ENCODE measurements at places on chromosomes 11 and 22.

DNA sequence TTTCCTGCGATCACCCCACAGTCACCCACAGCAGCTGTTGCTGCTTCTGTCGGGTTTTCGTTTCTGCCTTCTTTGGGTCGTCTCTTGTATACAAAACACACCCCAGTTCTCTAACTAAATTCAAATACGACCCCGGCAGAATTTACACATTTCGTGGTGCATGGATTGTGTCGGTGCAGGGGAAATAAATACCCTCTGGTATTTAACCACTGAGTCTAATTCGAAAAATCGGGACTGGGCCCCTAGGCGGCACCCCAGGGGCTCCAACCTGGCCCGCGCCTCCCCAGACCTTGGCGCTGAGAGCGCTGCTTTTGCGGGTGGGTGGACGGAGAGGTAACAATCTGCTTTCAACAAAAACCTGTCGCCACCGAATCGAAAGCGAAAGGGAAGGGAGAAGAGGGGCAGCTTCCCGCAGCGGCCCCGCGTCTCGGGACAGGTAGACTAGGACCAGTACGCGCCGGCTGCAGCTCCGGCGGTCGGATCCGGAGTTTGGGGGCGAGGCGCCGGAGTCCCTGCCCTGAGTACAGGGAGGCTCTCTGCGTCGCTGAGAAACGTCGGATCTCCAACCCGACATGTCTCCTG is 4.4 kb downstream of the ALX4 start:
- DNase-seq, result no peak

GRCh38 chr11:124887667-124888013 is 10.0 kb downstream of the ROBO4 start:
- DNase-seq, result no peak

DNA sequence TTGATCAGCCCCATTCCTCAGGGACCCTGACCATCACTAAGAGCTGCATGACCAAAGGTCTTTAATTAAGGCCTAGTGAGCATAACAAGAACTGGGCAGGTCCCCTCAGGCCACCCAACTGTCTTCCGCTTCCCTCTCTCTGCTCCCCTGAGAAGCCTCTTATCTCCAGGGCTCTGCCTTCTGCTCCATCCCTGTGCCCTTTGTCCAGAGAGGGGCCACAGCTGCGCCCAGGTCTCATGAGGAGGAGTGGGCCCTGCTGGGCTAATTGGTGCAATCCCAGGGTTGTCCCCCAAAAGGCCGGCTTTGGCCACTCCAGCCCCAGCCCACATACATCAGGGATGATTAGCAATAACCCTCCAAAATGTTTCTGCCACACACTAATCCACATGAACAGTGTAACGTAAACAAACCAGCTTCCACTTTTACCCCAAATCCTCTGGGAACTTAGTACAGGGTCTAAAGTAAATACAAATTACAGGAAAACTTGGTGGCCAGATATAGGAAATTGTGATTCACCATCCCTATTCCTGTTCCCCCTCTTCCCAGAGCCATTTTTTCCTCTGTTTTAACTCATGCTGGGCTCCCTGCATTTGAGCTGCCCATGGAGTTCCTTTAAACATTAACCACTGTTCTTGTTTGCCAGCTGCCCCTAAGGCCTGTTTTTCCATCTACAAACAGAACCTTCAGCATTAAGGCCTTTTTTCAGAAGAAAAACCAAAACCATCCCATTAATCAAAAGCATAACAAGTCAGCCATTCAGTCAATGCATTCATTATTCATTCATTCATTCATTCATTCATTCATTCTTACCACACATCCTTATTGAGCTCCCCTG is 34.6 kb upstream of the CAVIN3 start:
- DNase-seq, result no peak

- DNase-seq, result no peak
Measured at GRCh38 chr11:126182787-126183445, 28.5 kb downstream of the RPUSD4 start.

DNA sequence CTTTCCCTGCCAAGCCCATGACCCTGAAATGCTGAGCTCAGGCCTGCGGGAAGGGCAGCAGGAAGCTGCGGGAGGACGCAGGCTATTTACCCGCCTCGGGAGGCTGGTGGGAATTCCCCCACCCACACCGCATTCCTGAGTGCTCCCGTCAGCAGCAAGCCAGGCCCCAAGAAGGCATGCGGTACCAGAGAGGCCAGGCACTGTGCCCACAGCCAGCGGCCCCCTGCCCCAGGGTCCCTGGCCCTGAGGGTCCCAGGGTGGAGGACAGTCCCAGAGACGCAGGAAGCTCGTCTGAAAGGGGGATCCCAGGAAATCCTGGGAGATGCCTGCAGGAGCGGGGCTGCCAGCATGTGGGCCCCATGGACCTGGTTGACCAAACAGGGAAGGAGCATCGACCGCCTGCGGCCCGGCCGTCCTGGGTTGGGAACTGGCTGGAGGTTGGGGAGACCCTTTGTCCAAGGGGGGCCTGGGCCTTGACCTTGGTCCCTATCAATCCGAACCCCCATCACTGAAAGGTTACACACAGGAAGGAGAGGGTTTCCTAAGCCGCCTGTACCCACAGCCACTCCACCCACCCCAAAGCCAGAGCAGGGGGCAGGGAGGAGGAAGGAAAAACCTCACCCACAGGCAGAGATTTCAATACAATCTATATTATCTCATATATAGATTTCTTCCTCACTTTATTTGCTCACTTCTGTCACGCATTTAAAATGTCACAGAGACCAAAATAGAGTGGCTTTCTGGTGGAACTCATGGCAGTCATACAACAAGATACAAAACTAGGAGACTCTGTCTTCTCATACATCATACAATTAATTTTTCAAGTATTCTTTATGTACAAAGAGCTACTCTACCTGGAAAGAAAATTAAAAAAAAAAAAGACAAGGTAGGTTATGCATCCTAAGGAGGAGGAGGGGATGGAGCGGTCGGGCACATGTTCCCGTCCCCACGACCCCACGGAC is 17.1 kb downstream of the MAFF start:
- peak; percentile 36 for DNase-seq

- DNase-seq, result no peak
Measured at GRCh38 chr11:122977470-122978298, 4.0 kb downstream of the BSX start.

Measured in activated T-helper 1 cell treated with anti-CD3 and anti-CD28 coated beads, Interleukin-2, amount 50 U/mL, for 16 hours (primary cell).